ENCODE measurements at places on chromosomes 11 and 22.

DNA sequence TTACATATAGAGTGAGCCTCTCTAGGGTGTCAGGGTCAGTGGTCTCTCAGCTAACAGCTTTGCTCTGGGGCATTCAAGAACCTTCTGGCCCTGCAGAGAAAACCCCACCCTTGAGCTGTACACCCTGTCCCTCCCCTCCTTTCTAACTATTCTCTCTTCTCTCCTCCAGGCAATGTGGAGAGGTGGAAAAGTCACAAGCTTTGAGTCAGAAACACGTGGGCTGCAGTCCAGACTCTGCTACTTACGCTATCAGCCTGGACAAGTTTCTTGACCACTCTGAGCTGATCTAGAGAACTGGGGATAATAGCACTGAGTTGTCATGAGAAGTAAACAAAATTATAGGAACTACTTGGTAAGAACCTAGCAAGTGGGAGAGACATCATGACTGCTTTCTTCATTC, 10.7 kb upstream of the FAM83F start:
- DNase-seq = no peak

DNA sequence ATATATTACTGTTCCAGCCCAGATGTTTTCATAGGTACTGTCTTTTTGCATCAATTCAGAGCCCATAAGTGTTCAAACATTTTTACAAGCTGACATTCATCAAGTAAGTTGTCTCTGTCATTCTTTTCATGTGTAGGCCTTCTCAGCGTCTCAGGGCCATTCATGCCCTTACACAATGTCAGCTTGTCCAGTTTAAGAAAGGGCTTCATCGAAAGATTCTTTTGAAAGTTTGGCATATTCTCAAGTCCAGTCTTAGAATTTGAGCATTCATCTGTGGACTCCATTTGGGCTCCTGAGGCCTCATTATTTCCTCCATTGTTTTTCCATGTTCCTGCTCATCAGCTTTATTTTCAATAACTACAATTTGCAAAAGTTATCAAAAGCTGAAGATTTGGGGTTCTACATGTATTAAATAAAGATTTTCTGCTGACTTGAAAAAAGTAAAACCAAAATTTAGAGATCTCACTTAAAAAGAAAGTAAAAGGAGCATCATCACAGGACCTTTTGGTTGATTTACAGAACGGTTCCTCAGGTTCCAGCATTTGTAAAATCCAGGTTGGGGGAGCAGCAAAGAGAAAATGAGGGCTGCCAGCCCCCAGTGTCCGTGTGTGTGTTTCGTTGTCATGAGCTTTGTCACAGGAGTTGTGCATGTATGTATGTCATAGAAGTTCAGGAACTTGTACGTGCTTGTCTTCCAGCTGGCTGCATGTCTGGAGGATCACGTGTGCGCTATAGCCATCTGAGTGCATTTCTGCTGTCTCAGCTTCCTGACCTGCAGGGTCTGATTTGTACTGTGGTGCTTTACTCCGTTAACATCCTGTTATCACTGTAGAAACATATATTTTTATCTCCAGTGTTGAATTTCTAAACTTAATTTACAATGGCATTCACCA, 15.6 kb downstream of the MOV10L1 start:
- DNase-seq = no peak

DNA sequence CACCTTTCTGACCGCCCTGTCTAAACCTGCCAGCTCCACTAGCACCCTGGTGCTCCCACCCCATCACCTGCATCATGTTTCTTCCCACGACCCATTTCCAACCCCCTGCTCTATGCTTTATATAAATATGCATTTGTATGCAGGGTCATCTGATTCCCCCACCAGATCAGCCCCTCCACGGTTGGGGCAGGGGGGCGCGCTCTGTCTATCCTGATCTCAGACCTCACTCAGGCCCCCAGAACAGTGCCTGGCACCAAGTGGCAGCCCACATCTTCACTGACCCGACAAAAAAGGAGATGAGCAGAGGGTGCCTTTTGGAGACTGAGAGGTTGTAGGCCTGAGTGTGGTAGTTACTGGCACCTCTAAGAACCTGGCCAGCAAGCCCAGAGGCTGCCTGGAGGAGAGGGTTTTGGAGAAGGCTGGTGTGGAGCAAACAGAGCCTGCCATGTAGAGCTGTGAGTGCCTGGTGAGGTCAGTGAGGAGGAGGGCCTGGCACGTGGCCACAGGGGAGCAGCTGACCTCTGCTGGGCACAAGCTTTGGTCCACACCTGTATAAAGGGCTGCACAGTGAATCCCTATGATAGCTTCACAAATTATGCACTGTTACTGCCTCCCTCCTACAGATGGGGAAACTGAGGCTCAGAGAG, 86.3 kb upstream of the RTL6 start:
- no peak for DNase-seq

GRCh38 chr11:121482231-121483129, 29.7 kb upstream of the SORL1-AS1 start:
- DNase-seq = no peak

DNA sequence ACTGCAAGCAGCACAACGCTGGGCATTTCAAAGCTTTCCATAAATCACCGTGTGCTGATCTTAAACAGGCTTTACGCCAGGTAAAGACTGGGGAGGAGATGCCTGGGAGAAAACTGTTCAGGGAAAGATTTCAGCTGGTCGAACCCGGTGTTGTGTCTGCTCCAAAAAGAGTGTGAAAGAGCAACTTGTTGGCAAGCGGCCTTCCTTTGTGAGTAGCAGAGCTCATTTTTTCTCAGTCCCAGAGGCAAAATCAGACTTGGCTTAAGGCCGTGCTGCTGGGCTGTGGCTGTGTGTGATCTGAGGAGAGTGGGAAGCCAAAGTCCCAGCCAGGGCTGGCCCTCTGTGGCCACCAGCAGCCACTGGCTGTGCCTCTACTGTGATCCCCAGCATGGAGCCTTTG, 75.7 kb upstream of the E2F8 start:
- DNase-seq = no peak

DNA sequence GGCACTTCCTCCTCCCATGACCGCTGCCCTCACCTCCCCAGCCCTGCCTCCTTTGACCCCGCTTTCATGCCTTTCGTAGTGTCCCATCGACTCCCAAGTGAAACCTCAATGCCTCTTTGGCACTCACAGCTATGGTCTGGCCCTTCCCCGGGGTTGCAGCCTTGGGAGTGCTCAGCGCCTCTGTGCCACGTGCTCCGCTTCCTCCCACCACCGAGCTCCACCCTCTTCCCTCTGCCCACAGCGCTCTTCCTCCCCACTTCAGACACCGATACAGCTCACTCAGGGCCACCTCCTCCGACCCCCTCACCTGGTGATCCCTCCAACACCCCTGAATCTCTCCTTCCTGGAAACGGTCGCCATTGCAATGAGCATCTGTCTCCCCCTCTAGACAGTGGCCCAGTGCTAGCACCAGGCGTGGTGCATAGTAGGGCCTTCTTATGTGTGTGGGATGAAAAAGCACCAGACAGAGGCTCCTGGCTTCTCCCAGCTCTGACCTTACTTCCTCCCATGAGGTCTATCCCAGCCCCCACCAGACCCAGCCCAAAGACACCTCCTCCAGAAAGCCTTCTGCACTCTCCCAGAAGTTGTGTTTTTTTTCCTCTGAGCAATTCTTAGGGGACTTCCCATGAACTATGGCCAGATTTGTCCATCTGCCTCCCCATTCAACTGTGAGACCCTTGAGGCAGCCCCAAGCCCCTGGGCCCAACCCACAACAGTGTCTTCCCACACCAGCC, 16.4 kb upstream of the SCGB1A1 start:
- DNase-seq = no peak

DNA sequence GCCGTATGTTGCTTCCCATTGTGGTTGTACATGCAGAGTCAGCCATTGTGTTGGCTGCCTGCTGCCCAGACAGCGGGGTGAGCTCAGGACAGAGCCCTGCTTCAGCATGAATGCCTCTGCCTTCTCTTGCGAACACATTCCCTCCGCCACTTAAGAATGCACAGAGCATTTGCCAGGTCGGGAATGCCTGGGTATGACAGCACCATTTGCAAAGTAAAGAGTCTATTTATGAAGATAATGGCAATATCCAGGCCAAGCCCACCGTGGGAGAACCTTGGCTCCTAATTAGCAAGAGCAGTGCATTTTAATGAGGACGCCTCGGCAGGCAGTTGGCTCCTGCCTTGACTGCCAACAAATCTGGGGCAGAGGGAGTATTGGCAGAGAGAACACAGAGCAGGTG, 62.5 kb upstream of the SORL1 start:
- no peak for DNase-seq

DNA sequence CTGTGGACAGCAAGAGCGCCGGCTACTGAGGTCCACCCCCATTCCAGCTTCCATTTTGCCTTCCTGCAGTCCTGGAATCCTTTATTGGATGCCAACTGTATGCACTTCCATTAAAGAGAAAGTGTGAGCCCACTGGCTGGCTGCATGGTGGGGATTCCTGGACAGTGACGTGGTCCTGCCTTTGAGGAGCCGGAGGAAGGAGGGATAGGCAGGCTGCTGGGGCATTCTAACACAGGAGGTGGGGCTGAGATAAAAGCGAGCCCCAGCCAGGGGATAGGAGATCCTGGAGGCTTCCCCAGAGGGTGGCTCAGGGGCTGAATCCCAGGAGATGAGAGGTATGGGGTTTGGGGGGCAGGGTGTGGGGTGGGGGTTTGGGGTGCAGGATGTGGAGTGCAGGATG, 984.7 kb downstream of the BRD1 start:
- DNase-seq = no peak

DNA sequence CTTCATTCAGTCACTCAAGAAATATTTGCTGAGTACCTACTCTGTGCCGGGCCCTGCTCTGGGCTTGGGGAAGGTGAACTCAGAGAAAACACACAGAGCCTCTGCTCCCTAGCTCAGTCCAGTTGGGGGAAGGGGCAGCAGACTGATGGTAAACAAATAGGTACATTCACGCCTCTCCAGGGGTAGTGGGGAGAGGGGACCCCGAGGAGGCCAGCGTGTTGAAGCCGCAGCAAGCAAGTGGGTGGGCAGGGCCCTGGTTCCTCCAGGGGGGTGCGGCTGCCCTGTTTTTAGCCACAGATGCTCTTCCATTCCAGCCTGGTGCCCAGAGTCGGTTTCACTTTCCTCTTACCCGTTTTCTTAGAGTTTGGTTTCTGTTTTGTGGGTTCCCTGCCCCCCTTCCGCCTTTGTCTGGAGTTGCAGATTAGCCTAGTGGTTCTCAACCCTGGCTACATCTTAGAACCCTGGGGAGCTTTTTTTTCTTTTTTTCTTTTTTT, 8.7 kb downstream of the DRAP1 start:
- DNase-seq = no peak

- DNase-seq = no peak
Observed at GRCh38 chr11:1049431-1049891, 12.9 kb upstream of the MUC6 start.

- peak; percentile 21 for DNase-seq
Observed at GRCh38 chr11:44538375-44539054, 26.9 kb upstream of the CD82 start.

DNA sequence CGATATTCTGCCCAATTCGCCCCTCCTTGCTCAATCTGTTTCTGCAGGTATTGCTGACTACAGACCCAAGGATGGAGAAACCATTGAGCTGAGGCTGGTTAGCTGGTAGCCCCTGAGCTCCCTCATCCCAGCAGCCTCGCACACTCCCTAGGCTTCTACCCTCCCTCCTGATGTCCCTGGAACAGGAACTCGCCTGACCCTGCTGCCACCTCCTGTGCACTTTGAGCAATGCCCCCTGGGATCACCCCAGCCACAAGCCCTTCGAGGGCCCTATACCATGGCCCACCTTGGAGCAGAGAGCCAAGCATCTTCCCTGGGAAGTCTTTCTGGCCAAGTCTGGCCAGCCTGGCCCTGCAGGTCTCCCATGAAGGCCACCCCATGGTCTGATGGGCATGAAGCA, 9.2 kb upstream of the SLC35E4 start:
- DNase-seq = no peak

GRCh38 chr11:126185259-126186024, 26.0 kb downstream of the RPUSD4 start:
- no peak for DNase-seq

GRCh38 chr11:117911694-117912093, 17.5 kb downstream of the TMPRSS13 start:
- no peak for DNase-seq

GRCh38 chr22:45270095-45271020, 14.4 kb upstream of the UPK3A start:
- DNase-seq = no peak

GRCh38 chr11:123221584-123221983, 26.5 kb upstream of the CLMP start:
- no peak for DNase-seq

All from NCI-H187 (cell line).